T-helper 1 cell (primary cell): ENCODE measurements at places on chromosomes 11 and 22.
A peak's percentile ranks its signal among the peaks of the same experiment; 100 is the strongest.

- DNase-seq, result no peak
Measured at GRCh38 chr11:118086913-118087768, at the start of gene SMIM35. TSS of gene SMIM35 (minus strand) at chr11:118086963. CDS start at chr11:118086757, 206 bp downstream.

DNA sequence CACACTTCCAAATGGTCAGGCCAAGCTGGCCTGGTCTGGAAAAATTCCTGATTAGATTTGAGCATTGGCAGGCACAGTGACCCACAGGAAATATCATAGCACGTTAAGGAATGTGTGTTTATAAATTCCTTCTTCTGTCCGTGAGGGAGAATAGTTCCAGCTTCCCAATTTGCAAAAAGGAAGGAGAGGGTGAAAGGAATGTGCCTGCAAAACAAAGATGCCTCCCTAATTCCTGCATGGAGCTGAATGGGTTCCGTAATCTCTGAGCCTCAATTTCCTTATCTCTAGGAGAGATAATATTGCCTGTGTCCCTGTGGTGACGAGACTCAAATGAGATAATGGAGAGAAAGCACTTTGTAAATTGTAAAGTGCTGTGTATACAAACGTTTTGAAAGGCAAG lies 105.1 kb downstream of the FEZ1 start:
- no peak for DNase-seq

DNA sequence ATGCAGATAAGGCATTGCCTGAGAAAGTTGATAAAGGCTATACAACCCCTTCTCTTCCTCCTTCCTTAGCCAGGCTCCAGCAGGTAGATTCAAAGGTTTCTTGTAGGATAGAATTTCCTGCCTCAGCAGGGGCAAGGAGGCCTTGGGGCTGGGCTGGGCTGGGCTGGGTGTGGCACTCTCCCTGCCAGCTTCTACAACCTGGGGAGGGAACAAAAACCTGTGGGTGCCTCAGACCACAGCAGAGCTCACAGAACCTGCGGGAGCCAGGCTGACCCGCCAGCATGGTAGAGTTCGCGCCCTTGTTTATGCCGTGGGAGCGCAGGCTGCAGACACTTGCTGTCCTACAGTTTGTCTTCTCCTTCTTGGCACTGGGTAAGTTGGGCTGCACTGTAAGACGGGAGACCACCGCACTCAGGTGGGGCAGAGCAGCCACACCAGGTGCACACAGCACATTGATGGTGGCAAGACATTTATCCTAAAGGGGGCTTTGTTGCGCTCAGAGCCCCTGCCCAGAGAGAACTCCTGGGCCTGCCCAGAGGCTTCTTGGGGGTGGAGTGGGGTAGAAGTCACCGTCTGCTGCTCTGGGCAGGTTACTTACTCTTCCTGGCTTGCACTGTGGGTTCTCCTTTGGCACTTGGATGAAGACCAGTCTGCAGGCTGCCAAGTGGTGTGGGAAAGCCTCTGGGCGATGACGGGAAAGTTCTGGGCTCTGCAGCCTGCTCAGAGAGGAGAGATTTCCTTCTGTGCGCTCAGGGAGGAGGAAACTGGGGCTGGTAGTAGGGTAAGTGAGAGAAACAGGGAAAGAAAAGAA lies at the start of gene MOGAT2:
Gene MOGAT2 (plus strand): TSS at position 231 of the 811 bp plus-strand sequence. CDS start 51 bp downstream, at position 282.
- DNase-seq, result no peak

GRCh38 chr11:100942016-100942415 lies 187.6 kb downstream of the PGR start:
- DNase-seq, result no peak

GRCh38 chr11:19652623-19653375 lies 59.8 kb upstream of the NAV2 start:
- DNase-seq, result no peak

GRCh38 chr22:18133452-18133851 lies 16.5 kb upstream of the USP18 start:
- no peak for DNase-seq

- DNase-seq, result no peak
Measured at GRCh38 chr11:3944198-3944597, 88.7 kb downstream of the STIM1 start.

DNA sequence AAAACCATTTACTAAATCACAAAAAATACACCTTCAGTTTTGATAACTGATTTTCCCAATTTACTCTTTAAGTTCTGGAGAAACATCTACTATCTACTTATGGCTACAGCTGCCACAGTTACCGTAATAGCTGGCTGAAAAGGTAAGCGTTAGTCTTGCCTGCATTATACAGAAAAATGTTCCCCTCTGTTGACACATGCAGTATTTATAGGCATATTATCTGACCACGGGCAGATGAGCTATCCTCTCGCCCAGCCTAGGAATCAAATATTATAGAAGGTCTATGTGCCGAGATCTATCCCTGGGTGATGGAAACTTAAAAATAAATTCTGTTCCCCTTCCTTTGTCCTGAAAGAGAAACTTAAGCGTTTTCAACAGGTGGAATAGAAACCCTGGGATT lies 283.8 kb downstream of the CADM1 start:
- DNase-seq, result no peak

GRCh38 chr22:42664976-42665831 lies 16.0 kb upstream of the CYB5R3 start:
- DNase-seq, result no peak

DNA sequence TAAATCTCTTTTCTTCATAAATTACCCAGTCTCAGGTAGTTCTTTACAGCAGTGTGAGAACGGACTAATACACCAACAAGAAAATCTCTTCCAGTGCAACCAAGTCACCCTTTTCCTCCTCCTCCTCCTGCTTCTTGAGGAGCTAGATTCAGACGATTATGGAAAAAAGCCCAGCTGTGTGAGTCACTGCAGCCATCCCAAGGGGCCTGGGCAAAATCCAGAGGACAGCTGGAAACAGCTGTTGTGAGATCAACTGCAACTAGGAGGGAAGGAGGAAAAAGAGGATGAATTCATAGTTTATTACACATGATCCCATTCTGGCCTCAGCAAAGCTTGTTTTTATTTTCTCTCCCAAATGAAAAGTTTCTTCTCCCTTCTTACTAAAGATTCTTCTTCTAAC lies 32.9 kb downstream of the RBFOX2 start:
- DNase-seq, result no peak

DNA sequence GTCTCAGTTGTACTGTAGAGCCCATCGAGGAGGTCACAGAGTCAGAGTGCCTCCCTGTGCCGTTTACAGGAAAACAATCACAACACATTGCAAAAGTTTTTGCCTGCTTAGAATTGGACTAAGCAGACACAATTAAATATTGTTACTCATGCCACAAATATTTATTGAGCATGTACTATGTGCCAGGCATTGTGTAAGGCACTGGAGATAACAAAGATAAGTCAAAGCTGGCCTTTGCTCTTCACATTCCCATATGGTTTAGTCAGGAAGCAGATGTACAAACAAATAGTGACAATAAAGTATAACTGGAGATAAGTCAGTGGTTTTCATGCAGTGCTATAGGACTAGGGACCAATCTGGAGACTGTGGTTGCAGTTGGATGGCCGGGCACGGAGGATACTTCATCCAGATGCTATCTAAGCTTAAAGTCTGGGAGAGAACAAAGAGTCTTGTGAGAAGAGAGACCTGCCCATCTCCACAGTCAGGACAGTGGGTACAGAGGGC lies 550.7 kb downstream of the INSC start:
- DNase-seq, result no peak

DNA sequence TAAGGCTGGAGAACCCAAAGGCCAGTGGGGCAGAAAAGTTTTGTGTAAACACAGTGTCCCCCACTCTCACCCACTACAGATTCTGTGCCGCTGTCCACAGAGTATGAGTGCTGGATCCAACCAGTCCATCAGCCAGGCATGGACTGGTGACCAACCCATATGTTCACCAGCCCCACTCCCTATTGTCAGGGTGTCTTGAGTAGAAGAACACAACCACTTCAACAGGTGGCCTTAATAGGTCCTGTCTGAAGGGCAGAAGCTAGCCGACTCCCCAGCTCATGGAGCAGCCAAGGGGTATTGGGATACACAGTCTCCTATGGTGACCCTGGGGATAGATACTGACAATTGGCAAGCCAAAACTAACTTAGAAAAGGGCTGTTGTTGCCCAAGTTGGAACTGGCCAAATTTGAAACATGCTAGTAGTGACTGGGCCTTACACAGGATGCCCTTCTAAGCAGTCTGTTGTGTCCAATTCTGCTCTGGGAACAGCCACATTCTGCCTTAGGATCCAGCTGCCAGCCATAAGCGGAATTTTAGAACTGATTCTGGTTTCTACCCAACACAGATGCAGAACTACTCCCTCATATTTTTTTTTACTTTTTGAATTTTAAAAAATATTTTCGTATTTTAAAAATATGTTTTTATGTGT lies 19.8 kb upstream of the PGM2L1 start:
- no peak for DNase-seq

GRCh38 chr11:65013130-65013887 lies 651 bp upstream of the ARL2 start:
- DNase-seq, result peak; percentile 89

DNA sequence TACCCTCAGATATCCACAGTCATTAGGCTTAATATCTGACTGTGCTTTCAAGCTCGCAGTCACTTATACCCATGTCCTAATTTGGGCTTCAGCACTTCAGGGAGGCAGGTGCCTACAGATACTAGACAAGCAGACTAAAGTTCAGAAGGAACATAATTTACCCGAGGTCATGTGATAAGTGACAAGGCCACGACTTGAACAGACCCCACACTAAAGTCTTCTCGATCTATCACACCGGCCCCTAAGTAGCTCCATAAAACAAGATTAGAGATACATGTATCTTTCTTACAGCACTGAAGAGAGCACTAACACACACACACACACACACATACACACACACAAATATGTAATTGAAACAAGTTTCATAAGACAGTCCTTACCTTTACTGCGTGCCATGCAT lies 32.6 kb downstream of the TOM1 start:
- no peak for DNase-seq

DNA sequence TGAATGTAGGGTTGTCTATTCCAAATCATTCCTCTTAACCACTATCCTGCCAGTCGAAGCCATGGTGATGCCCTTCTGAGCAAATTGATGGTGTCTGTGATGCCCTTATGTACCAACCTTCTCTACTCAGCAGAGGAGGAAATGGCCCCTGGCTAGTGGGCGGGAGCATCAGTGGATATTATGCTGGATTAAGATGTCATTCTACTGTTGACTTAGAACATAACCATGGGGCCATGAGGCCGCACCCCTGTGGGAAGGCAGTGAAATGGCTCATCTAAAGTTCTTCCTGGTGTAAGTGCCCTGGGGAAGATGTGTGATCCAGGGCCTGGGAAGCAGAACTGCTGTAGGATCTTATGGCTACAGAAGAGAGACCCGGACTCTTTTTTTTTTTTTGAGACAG lies 20.7 kb upstream of the P2RY2 start:
- DNase-seq, result no peak

- no peak for DNase-seq
Measured at GRCh38 chr22:47294222-47294532, 531.7 kb downstream of the TBC1D22A start.

GRCh38 chr22:39115977-39116621 lies 19.1 kb downstream of the APOBEC3H start:
- no peak for DNase-seq

DNA sequence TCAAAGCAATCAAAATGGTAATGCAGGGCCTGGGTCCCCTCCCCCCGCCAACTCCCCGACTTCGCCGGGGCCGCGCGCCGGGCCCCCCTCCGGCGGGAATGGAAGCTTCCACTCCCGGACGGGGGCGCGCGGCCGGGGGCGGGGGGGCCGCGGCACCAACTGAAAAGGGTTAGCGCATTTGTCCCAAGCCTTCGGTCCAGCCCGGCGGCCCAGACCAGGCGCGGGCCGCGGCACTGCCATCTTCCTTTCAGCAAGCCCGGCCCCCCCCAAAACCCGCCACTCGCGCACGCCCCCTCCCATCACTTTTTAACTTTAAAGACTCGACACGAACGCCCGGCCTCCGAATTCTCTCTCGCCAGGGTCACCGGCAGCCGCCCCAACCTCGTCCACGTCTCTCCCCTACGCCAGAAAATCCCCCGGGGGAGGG lies 2.8 kb downstream of the PHF21B start:
- DNase-seq, result no peak

DNA sequence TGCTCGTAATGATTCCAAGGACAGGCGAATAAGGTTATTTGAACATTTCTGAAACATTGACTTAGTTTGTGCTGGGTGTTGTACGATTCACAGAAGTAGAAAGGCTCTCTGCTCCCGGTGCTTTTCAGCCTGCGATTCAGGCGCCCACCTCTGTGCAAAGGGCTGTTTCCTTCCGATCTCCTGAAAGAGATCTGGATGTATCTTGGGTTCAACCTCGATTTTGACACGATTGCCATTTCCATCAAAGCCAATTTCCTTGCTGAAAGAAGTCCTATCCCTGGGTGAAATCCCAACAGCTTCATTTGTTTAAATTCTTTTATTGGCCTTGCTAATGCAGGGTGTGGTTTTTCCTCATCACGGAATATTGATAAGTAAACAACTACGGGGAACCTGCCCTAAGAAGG lies 1.1 kb upstream of the ZC3H12C start:
- no peak for DNase-seq

DNA sequence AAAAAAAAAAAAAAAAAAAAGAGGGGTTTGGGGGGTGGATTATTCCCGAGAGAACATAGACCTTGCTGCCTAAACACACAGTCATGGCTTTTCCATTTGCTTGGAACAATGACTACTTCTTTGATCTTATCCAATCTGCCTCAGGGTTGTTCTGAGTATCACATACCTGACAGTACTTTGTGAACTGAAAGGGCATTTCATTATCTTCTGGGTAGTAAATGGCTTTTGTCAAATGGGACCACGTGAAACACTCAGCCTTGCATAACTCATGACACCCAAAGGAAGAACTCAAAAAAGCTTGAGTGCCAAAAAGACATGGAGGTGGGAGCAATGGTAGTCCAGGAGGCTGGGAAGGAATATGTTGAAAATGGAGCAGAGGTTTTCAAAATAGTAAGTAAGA lies 123.2 kb upstream of the BID start:
- DNase-seq, result no peak

DNA sequence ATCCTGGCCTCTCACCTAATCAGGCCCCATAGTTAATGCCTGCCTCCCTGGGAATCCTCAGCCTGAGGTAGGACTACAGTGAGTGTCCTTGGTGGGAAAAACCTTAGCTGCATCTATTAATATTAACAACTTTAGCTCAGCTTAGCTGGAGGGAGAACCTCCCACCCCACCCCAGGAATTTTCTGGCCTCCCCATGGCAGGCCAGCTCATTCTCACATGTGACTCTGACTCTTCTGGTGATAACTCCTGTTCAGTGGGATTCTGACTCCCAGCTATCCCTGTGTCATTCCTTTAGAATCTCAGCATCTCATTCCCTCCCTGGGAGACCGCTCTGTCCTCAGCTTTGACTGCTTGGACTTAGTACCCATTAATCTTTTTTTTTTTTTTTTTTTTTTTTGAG lies 14.5 kb downstream of the ART5 start:
- no peak for DNase-seq

DNA sequence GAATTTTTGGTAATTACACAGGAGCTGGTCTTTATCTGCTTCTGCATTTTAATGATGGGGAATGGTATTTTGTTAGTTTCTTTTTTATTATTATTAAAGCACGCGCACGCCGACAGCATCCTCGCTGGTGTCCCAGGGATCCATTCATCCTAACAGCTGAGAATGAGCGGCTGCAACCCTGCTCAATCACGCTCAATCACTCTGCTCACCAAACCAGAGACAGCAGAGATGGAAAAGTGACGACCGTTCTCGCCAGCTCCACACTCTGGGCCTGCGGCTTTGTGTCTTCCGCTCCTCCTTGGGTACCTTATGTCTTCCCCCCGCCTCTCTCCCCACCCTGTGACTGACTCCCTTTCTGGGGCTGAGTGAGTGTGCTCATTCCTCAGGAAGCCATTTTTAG lies 84.5 kb downstream of the DSCAML1 start:
- DNase-seq, result no peak
